ENCODE measurements at places on chromosomes 12 and 14.

GRCh38 chr12:25887367-25887766, 71.1 kb upstream of the RASSF8 start:
- no peak for DNase-seq

- no peak for DNase-seq
Observed at GRCh38 chr12:107560165-107560898, 125.3 kb upstream of the PWP1 start.

DNA sequence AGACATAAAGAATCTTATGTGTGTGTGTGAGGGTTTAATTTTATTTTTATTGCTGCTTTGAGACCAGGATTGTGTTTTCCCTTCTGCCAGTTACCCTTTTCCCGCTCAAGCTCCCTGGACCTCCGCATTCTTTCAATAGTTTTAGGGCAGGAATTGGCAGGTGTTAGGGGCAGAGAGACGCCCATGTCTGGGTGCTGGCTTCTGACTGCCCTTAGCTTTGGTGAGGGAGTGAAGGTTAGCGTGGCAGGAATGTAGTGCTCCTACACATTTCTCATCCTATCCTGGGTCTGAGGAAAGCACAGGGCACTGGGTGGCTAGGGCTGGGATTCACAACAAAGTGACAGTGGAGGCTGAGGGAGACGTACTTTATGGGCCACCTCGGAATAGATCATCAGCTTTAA, 428.1 kb downstream of the ZFP36L1 start:
- no peak for DNase-seq

GRCh38 chr12:125193376-125194152, 128.3 kb downstream of the AACS start:
- no peak for DNase-seq

GRCh38 chr12:131167334-131167733, 213.6 kb downstream of the ADGRD1 start:
- DNase-seq, result no peak

- no peak for DNase-seq
Observed at GRCh38 chr12:7134396-7135166, 4.4 kb downstream of the CLSTN3 start.

DNA sequence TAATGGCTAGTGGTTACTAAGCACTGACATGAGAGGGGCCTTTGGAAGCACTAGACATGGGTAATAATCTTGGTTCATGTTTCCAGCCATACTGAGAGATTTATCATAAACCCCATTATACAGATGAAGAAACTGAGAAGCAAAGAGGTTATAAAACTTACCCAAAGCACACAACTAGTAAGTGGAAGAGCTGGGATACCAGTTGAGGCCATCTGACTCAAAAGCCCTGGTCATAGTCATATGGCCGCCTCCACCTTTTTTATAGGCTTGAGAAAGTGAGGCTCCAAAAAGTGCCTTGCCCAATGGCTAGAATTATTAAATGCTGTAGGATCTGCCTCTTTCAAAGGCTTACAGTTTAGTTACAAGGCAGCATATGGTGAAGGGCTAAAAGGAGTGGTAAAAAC, 944 bp downstream of the TXNRD1 start:
- DNase-seq, result no peak

- DNase-seq, result no peak
Observed at GRCh38 chr12:9039397-9039977, 50.1 kb downstream of the KLRG1 start.

- no peak for DNase-seq
Observed at GRCh38 chr14:50260511-50260910, 29.1 kb upstream of the SOS2 start.

Data from activated naive CD4-positive, alpha-beta T cell treated with anti-CD3 and anti-CD28 coated beads, Interleukin-2, amount 50 U/mL, for 16 hours (primary cell).